Left ventricle myocardium inferior (tissue), 1 donor: ENCODE measurements at places on chromosomes 7 and 10.

DNA sequence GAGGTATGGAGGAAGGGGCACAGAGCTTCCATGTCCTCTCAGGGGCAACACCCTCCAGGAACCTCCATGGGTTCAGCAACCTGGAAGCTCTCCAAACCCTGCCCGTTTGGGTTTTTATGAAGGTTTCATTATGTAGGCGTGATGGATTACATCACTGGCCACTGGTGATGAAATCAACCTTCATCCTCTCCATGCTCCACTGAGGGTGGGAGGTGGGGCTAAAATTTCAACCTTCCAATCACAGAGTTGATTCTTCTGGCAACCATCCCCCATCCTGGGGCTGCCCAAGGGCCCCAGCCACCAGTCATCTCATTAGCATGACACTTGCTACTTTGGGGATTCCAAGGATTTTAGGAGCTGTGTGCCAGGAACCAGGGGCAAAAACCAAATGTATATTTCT lies 90.1 kb downstream of the TEX36 start:
- H3K27me3 ChIP-seq = peaks cover 7% of the 10 kb centered on the region
- no peak for DNase-seq
- no peaks in the 10 kb centered on the region for H3K36me3 ChIP-seq
- H3K4me3 ChIP-seq = no peak overlapping the region

- H3K36me3 ChIP-seq = no peaks in the 10 kb centered on the region
- H3K4me3 ChIP-seq = no peak overlapping the region
Observed at GRCh38 chr10:95820363-95820762, 64.4 kb downstream of the ENTPD1 start.

- no peak overlapping the region for H3K27ac ChIP-seq
- no peaks in the 10 kb centered on the region for H3K36me3 ChIP-seq
- no peak overlapping the region for H3K4me3 ChIP-seq
- H3K27me3 ChIP-seq = no peaks in the 10 kb centered on the region
- H3K4me1 ChIP-seq = peaks cover 32% of the 10 kb centered on the region
- no peak for DNase-seq
Observed at GRCh38 chr7:105800442-105800841, 76.0 kb downstream of the ATXN7L1 start.

- no peak for DNase-seq
- no peaks in the 10 kb centered on the region for H3K4me1 ChIP-seq
- H3K27me3 ChIP-seq = no peaks in the 10 kb centered on the region
- no peak overlapping the region for H3K27ac ChIP-seq
Observed at GRCh38 chr10:106525835-106526234, 638.7 kb downstream of the SORCS1 start.

- no peak overlapping the region for H3K4me3 ChIP-seq
- H3K27ac ChIP-seq = no peak overlapping the region
- no peaks in the 10 kb centered on the region for H3K27me3 ChIP-seq
Observed at GRCh38 chr7:44157116-44158080, 16.3 kb upstream of the MYL7 start.

GRCh38 chr10:36109399-36110023 lies 467.4 kb upstream of the FZD8 start:
- H3K4me3 ChIP-seq = no peak overlapping the region
- H3K36me3 ChIP-seq = no peaks in the 10 kb centered on the region
- no peaks in the 10 kb centered on the region for H3K27me3 ChIP-seq
- H3K4me1 ChIP-seq = peaks cover 15% of the 10 kb centered on the region

GRCh38 chr10:100370714-100371481 lies 23.9 kb downstream of the SCD start:
- peaks cover 47% of the 10 kb centered on the region for H3K4me1 ChIP-seq
- peak; percentile 77 for DNase-seq

- no peak overlapping the region for H3K27ac ChIP-seq
- no peaks in the 10 kb centered on the region for H3K36me3 ChIP-seq
- no peak overlapping the region for H3K4me3 ChIP-seq
- DNase-seq = no peak
Observed at GRCh38 chr7:138004936-138005335, 3.0 kb upstream of the CREB3L2 start.

DNA sequence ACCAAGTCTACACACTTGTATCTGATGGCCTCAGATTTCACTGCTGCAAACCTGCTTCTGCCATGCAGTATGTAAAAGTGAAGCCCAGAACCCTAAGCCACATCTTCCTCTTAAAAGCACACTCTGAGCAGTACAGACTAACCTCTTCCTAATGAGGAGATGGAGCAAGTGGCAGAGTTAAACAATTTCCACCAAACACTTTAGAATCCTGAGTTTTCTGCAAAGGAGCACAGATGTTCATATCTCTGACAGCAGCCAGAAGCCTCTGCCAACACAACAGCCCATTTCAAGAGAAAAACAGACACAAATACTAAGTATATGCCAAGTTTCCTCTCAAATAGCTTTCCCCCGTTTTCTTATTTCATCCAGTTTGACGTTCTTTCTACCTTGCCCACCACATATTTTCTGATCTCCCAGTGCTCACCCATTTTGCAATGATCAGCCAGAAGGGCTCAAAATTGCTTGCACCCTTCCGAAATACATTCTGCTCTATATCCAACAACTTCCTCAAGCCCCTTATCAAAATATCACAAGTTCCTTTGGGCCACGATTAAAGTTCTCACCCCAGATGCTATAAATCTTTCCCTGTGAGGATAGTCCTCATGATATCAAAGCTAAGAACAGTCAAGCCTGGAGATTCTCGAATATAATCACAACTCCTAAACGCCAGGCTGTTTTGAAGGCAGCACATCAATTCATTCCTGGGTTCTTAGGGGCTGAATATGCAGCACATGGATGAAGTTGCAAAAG lies 27.5 kb downstream of the ELMO1 start:
- no peaks in the 10 kb centered on the region for H3K27me3 ChIP-seq
- no peaks in the 10 kb centered on the region for H3K36me3 ChIP-seq
- no peak overlapping the region for H3K4me3 ChIP-seq
- peak overlapping the region; percentile 64 for H3K27ac ChIP-seq
- no peak for DNase-seq
- peaks cover 35% of the 10 kb centered on the region for H3K4me1 ChIP-seq

GRCh38 chr10:25492040-25492439 lies 317.2 kb downstream of the GPR158 start:
- H3K4me1 ChIP-seq = peaks cover 11% of the 10 kb centered on the region
- no peak overlapping the region for H3K27ac ChIP-seq
- DNase-seq = no peak
- H3K36me3 ChIP-seq = no peaks in the 10 kb centered on the region
- no peak overlapping the region for H3K4me3 ChIP-seq

DNA sequence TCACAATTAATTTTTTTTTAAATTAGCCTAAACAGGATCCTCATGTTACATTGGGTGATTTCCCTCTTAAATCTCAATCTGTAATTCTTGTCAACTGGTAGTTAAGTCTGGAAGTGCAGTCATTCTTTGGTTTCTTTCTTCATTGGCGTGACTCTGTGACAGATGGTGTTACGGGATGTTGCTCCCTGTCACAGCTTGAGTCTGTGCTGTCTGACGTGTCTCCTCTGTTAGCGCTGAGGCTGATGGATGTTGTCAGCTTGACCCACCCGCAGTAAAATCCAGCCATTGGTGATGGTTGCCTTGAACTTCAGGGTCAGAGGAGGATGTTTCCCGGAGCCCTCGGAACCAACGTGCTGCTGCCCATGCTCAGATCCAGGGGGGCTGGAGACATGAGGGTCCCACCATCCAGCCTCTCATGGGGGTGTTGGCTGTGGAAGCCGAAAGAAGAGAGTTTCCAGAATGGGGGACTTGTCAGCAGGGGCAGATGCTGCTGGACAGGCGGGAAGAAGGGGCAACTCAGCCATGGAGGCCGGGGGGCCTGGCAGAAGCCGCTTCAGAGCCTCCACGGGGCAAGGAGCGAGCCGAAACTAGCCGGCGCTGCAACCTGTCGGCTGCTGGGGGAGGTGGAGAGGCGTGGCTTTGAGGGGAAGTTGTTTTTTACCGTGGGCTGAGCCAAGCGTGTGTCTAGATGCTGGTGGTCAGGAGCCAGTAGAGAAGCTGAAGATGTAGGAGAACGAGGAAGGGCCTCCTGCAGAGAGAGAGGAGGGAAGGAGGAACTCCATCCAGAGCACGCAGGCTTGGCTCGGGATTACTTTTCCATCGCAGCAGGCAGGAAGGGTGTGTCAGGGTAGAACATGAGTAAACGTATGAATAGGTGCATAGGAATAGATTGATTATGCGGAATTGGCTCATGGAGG lies 3.5 kb downstream of the SUN1 start:
- no peaks in the 10 kb centered on the region for H3K27me3 ChIP-seq
- no peak for DNase-seq
- peak overlapping the region; percentile 95 for H3K27ac ChIP-seq
- H3K36me3 ChIP-seq = peaks cover 28% of the 10 kb centered on the region
- peaks cover 84% of the 10 kb centered on the region for H3K4me1 ChIP-seq

- no peak overlapping the region for H3K27ac ChIP-seq
- DNase-seq = no peak
- no peak overlapping the region for H3K4me3 ChIP-seq
- H3K36me3 ChIP-seq = no peaks in the 10 kb centered on the region
- no peaks in the 10 kb centered on the region for H3K27me3 ChIP-seq
Observed at GRCh38 chr7:19405541-19405940, 260.3 kb upstream of the FERD3L start.

DNA sequence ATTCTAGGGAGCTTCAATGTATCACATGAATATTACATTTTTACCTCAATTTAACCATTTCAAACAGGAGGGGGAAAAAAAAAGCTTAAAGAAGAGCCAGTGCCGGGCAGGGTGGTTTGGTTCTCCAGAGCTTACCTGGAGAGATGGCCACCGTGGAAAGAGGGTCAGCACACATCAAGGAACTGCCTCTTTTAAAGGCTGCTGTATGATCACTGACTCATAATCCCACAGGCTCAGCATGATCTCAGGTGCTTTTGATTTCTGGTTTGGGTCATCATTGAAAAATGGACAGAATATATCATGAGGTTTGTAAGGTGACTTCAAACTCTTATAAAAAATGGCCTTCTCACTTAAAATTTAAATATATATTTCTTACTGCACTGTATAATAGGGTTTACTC lies 67.5 kb upstream of the MDFIC start:
- no peak overlapping the region for H3K4me3 ChIP-seq
- H3K36me3 ChIP-seq = no peaks in the 10 kb centered on the region
- H3K27me3 ChIP-seq = no peaks in the 10 kb centered on the region
- no peaks in the 10 kb centered on the region for H3K4me1 ChIP-seq
- no peak overlapping the region for H3K27ac ChIP-seq

GRCh38 chr7:16586081-16586874 lies 59.3 kb downstream of the ANKMY2 start:
- DNase-seq = no peak
- H3K36me3 ChIP-seq = no peaks in the 10 kb centered on the region
- H3K27ac ChIP-seq = no peak overlapping the region
- peak overlapping the region; percentile 50 for H3K4me3 ChIP-seq

DNA sequence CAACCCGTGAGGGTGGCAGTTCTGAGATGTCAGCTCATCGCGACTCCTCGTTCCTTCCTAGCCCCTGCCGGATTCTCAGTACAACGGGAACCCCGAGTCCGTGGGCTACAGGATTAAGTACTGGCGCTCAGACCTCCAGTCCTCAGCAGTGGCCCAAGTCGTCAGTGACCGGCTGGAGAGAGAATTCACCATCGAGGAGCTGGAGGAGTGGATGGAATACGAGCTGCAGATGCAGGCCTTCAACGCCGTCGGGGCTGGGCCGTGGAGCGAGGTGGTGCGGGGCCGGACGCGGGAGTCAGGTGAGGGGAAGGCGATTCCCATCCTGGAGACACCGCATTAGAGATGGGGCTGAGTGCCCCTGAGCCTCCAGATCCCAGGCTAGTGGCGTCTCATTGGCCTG lies 568.1 kb upstream of the FOXK1 start:
- peaks cover 3% of the 10 kb centered on the region for H3K36me3 ChIP-seq
- DNase-seq = no peak
- no peaks in the 10 kb centered on the region for H3K27me3 ChIP-seq
- H3K4me1 ChIP-seq = no peaks in the 10 kb centered on the region

GRCh38 chr7:157552295-157552993 lies 215.6 kb downstream of the DNAJB6 start:
- no peak overlapping the region for H3K27ac ChIP-seq
- peaks cover 13% of the 10 kb centered on the region for H3K36me3 ChIP-seq
- peaks cover 9% of the 10 kb centered on the region for H3K27me3 ChIP-seq

DNA sequence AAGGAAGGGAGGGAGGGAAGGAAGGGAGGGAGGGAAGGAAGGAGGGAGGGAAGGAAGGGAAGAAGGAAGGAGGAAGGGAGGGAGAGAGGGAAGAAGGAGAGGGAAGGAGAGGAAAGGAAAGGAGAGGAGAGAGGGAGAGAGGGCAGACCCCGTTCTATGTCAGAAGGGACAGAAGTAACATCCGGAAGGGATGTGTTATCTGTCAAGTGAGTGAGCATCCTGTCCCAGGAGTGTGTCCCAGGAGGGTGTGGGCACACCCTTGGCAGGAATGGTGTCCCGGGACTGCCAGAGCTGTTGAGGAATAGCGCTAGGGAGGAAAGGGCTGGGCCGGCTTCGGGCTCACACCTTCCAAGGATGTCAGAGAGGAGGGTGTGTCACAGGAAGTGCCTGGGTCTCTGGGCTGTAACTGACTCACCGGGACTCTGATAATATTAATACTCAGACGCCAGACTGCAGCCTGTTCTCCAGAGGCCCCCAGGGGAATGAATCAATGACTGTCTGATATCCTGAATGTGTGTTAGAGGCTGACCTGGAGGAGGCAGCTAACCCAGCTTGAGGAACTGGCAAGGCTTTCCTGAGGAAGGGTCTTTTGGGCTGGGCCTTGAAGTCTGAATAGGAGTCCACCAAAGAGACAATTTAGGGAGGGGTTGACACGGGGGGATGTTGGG lies 125.6 kb upstream of the TNRC18 start:
- H3K4me3 ChIP-seq = no peak overlapping the region
- H3K27me3 ChIP-seq = no peaks in the 10 kb centered on the region
- H3K4me1 ChIP-seq = peaks cover 10% of the 10 kb centered on the region
- H3K27ac ChIP-seq = peak overlapping the region; percentile 45
- no peaks in the 10 kb centered on the region for H3K36me3 ChIP-seq

- H3K4me1 ChIP-seq = peaks cover 12% of the 10 kb centered on the region
- peaks cover 11% of the 10 kb centered on the region for H3K27me3 ChIP-seq
Observed at GRCh38 chr7:1562597-1563051, 6.6 kb upstream of the TMEM184A start.

DNA sequence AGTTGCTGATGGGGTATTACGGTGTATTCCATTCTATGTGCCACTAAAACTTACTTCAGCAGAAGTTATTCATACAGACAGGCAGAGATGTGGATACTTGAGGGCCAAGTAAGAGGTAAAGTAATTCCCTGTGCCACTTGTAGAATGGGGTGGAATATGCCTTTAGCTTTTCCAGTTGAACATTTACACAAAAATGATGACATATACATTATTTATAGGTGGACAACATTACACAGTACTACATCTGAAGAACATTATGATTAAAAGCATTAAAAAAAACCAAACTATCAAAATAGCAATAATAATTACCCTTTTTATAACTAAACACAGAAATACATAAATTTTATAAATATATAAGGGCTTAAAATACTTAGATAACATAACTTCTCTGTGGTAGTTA lies 3.5 kb upstream of the SEMA3E start:
- H3K4me3 ChIP-seq = no peak overlapping the region
- H3K27ac ChIP-seq = no peak overlapping the region
- DNase-seq = no peak
- H3K4me1 ChIP-seq = no peaks in the 10 kb centered on the region
- peaks cover 38% of the 10 kb centered on the region for H3K27me3 ChIP-seq
- H3K36me3 ChIP-seq = no peaks in the 10 kb centered on the region

GRCh38 chr10:360653-361052 lies 225.4 kb downstream of the ZMYND11 start:
- no peaks in the 10 kb centered on the region for H3K4me1 ChIP-seq
- no peak overlapping the region for H3K4me3 ChIP-seq

- H3K27me3 ChIP-seq = no peaks in the 10 kb centered on the region
- no peak for DNase-seq
- no peak overlapping the region for H3K4me3 ChIP-seq
- no peaks in the 10 kb centered on the region for H3K4me1 ChIP-seq
- no peaks in the 10 kb centered on the region for H3K36me3 ChIP-seq
Observed at GRCh38 chr7:81514546-81514945, 255.3 kb downstream of the HGF start.

- H3K4me1 ChIP-seq = no peaks in the 10 kb centered on the region
- peaks cover 56% of the 10 kb centered on the region for H3K27me3 ChIP-seq
- no peak for DNase-seq
Observed at GRCh38 chr7:27351137-27351536, 108.5 kb downstream of the EVX1 start.
